ENCODE measurements at places on chromosomes 11 and 22.

DNA sequence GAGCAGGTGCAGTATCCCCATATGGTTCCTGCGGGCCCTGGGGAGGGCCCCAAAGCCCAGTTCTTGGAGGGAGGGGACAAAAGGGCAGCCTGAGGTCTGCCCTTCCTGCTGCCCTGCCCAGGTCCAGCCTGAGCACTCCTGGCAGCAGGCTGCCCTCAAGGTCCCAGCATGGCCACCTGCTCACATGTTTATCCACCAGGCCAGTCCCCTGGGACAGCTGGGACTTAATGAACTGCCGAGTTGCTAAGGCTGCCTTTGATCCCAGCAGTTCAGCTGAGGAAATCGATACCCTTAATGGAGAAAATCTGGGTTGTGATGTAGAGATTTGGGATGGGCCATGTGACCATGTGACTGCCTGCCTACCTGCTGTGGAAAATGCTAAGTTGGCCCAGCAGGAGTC lies 146.2 kb downstream of the TRIM29 start:
- no peak for DNase-seq

GRCh38 chr11:65777821-65778361 lies 2.9 kb downstream of the AP5B1 start:
- DNase-seq = no peak

DNA sequence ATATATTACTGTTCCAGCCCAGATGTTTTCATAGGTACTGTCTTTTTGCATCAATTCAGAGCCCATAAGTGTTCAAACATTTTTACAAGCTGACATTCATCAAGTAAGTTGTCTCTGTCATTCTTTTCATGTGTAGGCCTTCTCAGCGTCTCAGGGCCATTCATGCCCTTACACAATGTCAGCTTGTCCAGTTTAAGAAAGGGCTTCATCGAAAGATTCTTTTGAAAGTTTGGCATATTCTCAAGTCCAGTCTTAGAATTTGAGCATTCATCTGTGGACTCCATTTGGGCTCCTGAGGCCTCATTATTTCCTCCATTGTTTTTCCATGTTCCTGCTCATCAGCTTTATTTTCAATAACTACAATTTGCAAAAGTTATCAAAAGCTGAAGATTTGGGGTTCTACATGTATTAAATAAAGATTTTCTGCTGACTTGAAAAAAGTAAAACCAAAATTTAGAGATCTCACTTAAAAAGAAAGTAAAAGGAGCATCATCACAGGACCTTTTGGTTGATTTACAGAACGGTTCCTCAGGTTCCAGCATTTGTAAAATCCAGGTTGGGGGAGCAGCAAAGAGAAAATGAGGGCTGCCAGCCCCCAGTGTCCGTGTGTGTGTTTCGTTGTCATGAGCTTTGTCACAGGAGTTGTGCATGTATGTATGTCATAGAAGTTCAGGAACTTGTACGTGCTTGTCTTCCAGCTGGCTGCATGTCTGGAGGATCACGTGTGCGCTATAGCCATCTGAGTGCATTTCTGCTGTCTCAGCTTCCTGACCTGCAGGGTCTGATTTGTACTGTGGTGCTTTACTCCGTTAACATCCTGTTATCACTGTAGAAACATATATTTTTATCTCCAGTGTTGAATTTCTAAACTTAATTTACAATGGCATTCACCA lies 15.6 kb downstream of the MOV10L1 start:
- peak; percentile 20 for DNase-seq

- peak; percentile 59 for DNase-seq
These were observed 1.3 kb downstream of the SCARF2 start for GRCh38 chr22:20436307-20436767.

GRCh38 chr22:20028855-20029549 lies 8.1 kb downstream of the TANGO2 start:
- no peak for DNase-seq

Data from ELR (cell line).